Stimulated activated CD8-positive, alpha-beta memory T cell treated with anti-CD3 and anti-CD28 coated beads, Interleukin-2, amount 100 ng/mL, for 1 hour (primary cell): ENCODE measurements at places on chromosomes 4 and X.

DNA sequence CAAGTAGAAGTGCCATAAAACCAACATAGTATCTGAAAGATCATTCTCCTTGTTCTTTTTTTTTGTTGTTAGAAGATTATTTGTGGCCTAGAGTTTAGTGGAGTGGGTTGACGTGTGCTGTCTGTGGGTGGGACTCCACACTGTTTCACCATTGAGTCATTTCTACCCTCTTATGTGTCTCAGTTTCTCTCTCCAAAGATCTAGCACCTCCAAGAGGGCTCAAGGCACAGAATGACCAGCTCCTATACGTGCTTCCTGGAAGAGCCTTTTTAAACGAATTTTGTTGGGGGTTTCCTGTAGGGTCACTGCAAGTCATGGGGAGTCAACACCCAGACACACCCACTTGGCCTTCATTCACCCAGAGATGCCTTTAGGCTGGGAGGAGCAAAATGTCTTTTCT is 150.1 kb downstream of the KLF8 start:
- no peak for DNase-seq

GRCh38 chr4:148782284-148782683 is 340.1 kb upstream of the NR3C2 start:
- DNase-seq = no peak

DNA sequence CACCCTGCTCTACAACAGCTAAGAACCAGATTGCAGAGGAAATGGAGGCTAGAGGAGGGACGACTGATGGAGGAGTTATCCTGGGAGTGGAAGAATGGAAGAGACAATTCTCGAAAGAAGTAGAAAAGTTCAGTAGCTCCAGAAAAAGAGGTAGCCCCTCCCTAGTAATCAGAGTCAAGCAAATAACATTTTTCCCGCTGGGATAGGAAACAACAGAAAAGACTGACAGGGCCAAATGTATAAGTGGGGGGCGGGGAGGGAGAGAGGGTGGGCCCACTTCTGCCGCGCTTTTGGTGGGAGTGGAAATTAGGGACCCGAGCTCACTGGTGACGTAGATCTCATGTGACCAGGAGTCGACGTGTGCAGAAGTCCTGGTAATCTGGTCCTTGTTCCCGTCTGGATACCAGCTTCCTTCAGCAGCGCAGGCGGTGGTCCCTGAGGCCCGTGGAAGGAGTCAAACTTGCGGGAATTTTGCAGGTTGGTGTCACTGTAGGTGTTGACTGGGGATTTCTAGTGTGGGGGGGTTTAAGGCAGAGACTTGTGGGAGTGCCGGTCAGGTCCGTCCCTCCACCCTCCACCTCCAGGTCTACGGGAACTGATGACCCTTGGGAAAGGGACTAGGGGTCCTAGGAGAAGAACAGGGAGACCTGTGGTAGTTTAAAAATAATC is at the start of gene TCEAL9:
Gene TCEAL9 (plus strand): TSS at position 377 of the 669 bp plus-strand sequence. CDS start 1,179 bp downstream, outside the sequence.
- no peak for DNase-seq

DNA sequence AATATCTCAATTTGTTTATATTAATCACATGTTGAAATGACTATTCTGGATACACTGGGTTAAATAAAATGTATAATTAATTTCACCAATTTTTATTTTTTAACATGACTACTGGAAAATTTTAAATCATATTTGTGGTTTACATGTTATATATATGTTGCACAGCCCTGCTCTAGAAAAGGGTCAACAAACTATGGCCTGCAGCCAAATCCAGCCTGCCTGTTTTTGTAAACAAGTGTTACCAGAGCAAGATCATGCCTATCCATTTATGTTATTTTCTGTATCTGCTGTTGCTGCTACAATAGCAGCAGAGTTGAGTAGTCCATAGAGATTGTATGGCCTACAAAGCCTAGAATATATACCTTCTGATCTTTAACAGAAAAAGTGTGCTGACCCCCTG is 1.2 kb downstream of the TCEANC start:
- DNase-seq = no peak

DNA sequence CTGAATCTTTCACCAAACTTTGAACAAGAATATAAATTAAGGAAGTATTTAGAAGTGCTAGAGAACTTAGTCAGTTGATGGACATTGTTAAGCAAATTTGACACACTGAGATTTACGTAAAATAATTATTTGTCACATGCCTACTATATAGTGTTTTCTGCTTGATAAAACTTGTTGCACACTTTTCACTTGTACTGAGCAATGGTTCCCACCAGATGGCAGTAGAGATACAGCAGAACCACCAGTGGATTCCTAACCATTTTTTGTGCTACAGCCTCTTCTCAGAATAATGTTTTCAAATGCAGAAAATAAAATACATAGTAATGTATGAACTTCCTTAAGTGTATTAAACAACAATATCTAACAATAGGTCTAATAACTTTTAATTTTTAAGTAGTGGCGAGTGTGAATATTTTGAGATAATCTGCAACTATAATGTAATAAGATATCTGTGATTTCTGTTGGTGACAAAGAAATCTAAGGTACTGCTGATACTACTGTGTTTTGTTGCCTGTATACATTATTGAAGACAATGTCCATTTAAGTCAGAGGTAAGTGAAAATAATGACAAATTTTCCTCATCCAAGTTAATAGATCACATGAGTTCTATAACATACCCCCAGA is 81.2 kb downstream of the APOOL start:
- no peak for DNase-seq

DNA sequence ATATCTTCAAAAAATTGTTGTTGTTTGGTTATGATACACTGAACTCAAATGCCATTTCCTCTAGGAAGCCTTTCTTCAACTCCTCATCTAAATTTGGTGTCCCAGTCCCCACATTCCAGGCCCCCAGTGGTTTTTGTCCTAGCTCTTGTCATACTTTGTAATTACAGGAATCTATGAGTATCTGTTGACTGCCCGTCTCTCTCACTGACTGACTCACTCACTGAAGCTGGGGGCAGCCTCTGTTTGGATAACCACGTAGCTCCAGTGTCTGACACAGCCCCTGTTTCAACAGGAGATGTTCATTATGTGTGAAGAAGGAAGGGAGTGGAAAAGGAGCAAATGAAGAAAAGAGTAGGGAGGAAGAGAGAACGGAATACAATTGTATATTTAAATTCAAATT is 284.1 kb upstream of the TENM3 start:
- no peak for DNase-seq
